C1 segment of cervical spinal cord (tissue), 14 donors: ENCODE measurements at places on chromosomes 6 and 20.
A peak's percentile ranks its signal among the peaks of the same experiment; 100 is the strongest.

DNA sequence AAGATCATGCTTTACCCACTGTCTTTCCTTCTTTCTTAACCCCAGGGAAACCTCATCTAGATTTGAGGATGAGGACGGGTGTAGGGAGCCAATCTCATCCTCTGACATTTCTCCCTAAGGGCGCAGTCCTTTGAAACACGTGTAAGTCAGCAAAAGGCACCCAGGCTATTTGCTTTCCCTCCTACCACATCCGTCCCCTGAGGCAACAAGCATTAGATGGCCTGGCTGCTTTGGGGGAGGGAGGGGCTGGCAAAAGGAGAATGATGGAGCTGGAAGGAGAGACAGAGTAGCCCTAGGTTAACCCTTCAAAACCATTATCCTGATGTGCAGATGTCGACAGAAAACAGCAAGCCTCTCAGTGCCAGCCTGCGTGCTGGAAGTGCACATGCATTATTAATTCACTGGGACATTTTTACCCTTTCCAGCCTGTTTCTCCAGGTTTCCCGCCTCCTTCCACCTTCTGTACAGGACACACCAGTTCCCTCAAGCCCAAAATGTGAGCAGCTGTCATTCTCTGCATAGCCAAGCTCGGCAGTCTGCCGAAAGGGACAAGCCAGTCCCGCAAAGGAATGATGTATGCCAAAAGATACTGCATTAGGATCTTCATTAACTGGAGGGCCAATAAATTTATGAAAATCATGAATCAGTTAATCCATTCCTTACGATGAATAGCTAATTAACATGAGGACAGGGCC, 547.2 kb downstream of the CD83 start:
- DNase-seq = peak; percentile 6

DNA sequence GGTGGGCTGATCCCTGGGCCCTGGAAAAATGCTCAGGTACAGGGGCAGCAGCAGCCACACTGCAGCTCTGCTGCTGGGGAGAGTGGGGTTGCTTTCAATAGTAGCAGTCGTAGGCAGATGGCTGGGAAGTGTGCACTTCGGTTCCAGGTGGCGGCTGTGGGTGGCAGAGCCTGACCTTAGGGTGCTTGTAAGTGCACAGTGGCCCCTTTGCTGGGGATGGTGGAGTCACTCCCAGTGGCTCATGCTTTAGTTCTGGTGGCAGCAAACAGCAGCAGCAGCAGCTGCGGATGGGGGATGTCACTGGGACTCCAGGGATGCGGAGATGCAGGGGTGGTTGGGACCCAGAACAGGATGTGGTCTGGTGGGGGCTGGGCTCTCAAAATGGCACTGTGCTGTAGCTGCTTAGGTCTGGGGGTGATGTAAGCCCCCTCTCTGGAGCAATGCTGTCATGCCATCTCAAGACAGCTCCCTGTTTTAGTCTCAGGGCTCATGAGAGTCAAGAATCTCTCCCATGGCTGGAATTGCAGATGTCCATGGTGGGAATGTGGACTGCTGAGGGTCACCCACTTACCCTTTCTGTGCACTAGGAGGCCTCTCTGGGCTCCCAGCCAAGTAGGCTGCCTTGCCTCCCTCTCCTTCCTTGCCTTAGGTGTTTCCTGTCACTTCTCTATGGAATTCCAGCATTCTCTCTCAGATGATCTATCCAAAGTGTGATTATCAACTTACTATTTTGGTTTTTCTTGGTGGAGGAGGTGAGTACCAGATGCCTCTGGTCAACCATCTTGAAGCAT, 146.7 kb upstream of the SLC22A23 start:
- DNase-seq = no peak

- DNase-seq = no peak
Measured at GRCh38 chr6:73739096-73739495, 43.1 kb downstream of the CD109 start.

DNA sequence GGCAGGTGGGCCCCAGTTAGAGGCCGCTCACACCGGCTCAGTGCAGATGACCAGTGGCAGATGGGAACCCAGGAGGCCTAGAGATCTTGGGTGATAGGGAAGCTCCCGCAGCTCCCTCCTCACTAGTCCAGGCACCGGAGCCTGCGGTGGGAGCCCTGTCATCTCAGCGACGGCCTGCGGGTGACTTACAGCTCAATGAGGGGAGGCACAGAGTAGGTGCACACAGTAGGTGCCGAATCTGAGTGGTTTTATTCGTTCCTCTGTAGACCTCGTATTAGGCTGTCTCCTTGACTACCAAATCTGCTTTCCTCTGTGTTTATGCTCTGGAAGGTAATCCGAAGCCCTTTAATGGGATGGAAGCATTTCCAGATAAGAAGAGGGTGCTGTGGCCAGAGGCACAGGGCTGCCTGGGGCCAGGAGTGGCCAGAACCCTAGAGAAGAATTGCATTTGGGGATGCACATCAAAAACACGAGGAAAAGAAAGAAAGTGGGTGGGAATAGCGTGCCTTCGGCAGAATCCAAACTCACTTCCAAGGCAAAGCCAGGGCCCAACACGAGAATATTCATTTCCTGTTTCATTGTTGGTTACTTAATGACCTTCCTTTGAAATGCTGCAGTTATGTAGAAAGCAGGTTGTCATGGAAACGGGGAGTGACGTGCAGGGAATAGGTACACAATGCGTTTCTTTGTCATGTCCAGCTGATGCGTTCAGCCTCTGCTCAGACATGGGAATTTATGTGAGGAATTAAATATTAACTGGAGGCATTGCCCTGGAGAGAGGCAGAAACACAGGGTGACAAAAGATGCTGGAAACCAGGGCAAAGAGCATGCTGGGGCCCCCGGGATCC, 24.7 kb downstream of the MYT1 start:
- DNase-seq = no peak

DNA sequence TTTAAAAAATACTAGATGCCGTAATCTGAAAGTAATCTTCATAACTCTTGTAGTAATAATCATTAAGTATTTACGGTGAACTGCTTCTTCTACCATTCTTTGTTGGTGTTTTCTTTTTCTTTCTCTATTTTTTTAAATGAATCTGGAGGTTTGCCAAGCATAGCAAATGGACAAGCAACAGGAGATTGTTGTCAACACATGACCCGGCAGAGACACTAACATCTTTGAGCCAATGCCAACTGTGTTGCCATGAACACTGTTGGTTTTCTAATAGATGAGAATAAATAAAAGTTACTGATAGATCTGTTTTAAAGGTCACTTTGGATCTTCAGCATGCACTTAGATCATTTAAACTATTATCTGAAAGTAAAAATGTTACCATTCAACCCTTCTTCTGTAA, 523.6 kb upstream of the EYS start:
- no peak for DNase-seq

DNA sequence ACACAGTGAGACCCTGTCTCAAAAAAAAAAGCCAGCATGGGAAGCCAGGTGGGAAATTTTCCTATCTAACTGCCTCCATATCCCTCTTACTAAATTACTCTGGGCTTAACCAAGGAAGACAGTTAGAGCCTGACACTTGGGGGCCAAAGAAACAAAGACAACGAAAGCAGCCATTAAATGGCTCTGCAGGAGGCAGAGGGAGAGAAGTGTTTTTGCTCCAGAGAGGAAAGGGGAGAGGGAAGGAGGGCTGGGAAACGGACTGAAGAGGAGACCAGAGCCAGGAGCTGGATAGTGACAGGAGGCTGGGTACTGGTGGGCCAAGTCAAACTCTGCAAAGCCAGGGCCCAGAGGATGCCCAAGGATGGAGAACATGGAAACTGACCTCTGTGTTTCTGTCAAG, 10.7 kb upstream of the TGIF2 start:
- no peak for DNase-seq

GRCh38 chr6:143605906-143606521, 71.8 kb upstream of the PHACTR2 start:
- DNase-seq = no peak

DNA sequence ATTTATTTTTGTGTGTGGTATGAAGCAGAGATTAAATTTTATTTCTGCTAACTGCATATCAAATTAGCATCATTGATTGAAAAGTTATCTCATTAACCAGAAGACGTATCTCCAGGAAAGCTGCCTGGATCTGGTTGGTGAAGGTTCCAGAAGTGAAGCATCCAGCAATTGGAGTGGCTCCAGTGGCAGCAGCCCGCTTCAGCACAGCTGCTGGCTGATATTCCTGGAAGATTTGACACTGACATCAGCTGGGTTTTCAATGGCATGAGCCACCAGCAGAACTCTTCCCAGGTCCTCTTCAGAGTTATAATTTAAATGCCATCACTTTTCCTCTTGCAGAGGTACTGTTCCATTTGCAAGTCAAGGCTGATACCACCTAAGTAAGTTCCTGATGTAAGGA, 363.5 kb downstream of the BCKDHB start:
- DNase-seq = no peak

DNA sequence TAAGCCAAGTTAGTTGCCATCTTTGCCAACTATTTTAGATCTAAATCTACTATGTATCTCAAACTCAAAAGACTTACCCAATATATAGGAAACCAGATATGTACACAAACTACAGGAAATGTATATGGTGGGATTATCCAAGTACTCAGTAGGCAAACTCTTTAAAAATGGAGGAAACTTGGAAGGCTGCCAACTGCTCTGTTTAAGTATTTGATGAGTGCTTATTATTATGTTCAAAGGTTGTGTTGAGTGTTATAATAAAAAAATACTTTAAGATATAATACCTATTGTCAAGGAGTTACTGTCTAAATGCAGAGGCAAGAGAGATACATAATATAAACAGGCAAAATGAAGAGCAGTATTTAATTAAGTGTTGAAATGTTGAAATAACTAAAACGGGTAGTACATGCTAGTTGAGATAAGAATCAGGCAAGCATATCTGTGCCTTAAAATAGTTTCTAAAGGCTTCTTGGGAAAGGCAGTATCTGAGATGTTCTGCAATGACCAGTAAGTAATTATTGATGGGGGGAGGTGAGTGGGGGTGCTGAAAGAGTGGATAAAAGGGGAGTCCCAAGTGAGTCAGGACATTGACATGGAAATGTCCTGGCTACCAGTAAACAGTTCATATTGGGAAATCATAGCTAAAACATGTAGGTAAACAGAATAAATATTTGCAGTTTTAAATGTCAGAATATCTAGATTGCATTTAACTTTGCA, 6.5 kb upstream of the DST start:
- no peak for DNase-seq

DNA sequence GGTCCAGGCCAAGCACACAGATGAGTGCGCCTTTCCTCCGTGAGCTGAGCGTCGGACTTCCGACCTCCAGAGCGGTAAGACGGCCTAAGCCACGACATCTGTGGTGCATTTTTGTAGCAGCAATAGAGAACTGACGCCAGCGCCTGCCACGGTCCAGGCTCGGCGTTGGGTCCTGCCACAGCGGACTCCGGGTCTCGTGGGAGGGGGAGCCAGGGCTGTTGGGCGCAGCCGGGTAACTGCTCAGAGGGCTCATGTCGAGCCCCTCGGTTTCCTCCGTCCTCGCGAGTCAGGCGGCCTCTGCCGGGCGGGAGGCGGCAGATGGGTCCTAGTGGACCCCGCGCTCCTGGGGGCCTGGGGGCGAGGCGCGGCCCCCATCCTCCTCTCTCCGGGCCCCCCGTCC, 216.1 kb downstream of the QKI start:
- DNase-seq = no peak

GRCh38 chr20:58941471-58941870, 39.6 kb upstream of the NELFCD start:
- DNase-seq = no peak

- no peak for DNase-seq
Measured at GRCh38 chr20:37228656-37229055, 33.0 kb downstream of the GHRH start.

DNA sequence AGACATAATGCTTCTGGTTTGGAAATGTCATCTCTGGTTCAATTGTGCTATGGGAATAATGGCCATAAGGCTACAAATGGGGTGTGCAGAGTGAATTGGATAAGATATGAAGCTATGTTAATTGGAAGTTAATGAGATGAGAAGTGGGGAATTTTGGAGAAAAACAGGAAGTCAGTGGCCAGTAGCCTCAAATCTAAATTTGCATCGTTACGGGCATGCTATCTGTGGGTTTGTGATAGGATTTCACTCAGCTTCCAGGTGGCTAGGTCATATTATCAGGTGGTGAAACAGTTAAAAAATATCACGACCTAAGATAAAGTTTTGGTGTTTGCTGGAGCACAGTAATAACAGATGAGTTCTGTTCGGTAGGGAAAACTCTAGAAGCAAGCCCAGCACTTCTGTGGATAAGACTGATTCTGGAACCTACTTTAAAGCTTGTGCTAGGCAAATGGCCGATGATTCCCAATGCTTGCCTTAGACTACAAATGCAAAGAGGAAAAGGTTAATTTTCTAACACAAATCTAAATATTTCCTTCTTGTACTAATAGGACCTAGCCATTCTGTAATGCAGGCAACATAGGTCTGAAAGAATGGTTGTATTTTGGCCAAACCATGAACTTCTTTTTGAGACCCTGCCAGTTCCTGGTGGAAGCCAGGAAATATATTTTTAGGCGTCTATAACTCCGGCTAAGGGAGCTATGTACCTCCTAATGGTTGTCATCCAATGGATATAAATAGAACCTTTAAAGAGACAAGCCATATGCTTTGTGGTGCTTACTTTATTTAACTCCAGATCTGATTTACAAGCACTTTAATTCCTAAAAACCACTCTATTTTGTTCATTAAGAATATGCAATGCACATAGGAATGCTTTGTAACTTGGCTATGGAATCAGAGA, 111.0 kb downstream of the PLCB1 start:
- no peak for DNase-seq

DNA sequence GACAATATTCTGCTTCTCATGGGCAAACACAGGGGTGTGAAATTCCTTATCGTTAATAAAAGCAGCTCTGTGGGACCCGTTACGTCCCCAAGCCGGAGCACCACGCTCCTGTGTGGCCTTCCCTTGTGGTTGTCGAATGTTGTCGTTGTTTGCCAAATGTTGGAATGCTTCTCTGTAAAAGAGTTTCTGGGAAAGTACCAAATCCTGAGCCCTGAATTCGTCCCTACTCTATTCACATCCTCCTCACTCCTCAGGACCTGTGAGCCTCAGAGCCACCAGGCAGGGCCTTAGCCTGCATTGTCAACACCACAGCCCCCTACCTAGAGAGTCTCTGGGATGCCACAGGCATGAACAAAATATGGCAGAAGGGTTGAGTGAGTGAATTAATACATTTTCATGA, 64.0 kb downstream of the THBS2 start:
- DNase-seq = no peak

DNA sequence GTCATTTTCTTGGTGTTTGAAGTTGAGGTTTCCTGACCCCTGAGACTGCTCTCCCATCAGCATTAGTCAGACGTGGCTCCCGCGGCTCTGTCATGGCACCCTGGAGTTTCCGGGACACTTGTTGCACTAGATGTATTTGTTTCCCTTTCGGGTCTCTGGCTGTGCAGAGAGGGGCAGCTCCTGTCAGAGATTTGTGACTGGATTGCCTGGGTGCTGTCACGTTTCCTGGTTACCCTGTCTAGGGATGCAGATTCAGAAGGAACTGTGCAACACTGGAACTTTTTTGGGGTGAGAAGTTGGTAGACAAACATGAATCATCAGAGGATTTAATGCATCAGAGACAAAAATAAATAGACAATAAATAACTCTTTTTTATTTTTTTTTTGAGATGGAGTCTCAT, 431.8 kb upstream of the MAN1A1 start:
- no peak for DNase-seq

- DNase-seq = no peak
Measured at GRCh38 chr6:65248101-65248610, 458.9 kb downstream of the EYS start.

GRCh38 chr20:32218156-32218900, 10.6 kb downstream of the POFUT1 start:
- DNase-seq = no peak
